ENCODE measurements at places on chromosomes 1 and 21.

GRCh38 chr21:45534636-45535331 lies 7.5 kb downstream of the SLC19A1 start:
- peak; percentile 32 for DNase-seq

GRCh38 chr1:31182352-31182751 lies 57.3 kb downstream of the NKAIN1 start:
- peak; percentile 85 for DNase-seq

GRCh38 chr1:168368131-168368530 lies 87.5 kb downstream of the TBX19 start:
- DNase-seq = no peak

GRCh38 chr1:204885288-204885711 lies 14.6 kb downstream of the NFASC start:
- DNase-seq = no peak

GRCh38 chr1:169511316-169512005 lies 25.7 kb upstream of the SLC19A2 start:
- DNase-seq = no peak

Measured in Caco-2 (cell line).